ENCODE measurements at places on chromosomes 7 and 10.

GRCh38 chr7:27159266-27160144, 3.0 kb upstream of the HOXA7 start:
- DNase-seq = no peak

- no peak for DNase-seq
Measured at GRCh38 chr7:101947899-101948298, 130.5 kb downstream of the CUX1 start.

- DNase-seq = no peak
Measured at GRCh38 chr7:156124356-156124755, 312.1 kb upstream of the SHH start.

- DNase-seq = no peak
Measured at GRCh38 chr10:94677691-94678090, 5.8 kb upstream of the CYP2C18 start.

DNA sequence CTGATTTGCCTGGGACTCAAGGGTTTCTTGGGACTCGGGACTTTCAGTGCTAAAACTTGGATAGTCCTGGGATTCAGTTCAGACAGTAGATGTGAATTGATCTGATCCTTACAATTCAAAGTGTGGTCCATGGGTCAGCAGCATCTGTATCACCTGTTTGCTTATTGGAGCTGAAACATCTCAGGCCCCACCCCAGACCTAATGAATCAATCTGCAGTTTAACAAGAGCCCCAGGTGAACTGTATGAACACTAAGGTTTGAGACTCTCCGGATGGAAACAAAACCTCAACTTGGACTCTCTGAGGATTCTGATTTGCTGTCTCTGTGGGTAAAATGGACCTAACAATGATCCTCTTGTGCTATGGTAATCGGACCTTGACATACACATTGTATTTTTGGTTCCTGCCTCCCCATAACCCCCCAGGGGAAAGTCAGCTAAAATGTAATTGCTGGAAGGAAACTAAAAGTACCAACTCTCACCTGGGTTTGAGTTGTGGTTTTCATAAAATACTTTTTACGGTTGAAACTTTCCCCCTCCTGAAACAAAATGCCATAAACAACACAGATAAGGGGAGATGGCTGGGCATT, 11.7 kb downstream of the CYP26A1 start:
- DNase-seq = no peak

DNA sequence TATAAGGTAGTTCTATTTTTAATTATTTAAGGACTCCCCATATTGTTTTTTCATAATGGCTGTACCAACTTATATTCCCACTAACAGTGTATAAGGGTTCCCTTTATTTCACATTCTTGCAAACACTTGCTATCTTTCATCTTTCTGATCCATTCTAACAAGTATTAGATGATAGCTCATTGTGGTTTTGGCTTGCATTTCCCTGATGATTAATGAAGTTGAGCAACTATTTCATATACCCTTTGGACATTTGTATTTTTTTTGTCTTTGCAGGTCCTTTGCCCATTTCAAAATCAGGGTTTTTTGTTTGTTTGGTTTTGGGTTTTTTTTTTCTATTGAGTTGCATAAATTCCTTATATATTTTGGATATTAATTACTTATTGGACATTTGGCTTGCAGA, 107.2 kb downstream of the EPC1 start:
- no peak for DNase-seq
